ENCODE measurements at places on chromosomes 3 and 15. TPM values are rescaled to one million over a fixed set of nuclear protein-coding genes. Genes with fewer than 3 reads are reported as not detected.

PIAS1 gene
- total RNA-seq, result 62.0 TPM

SAMMSON gene
- not detected for total RNA-seq

FSTL1 gene
- total RNA-seq, result 221 TPM

VEPH1 gene
- 139 TPM for total RNA-seq

ENTPD3 gene
- total RNA-seq, result 3.7 TPM

GOLGA6L7 gene
- total RNA-seq, result not detected

C2CD4A gene
- 0.14 TPM for total RNA-seq

ILDR1 gene
- total RNA-seq, result 6.9 TPM

- no peaks in the 10 kb centered on the region for H3K27me3 ChIP-seq
- H3K4me3 ChIP-seq, result no peak overlapping the region
- H3K4me1 ChIP-seq, result no peaks in the 10 kb centered on the region
- no peaks in the 10 kb centered on the region for H3K36me3 ChIP-seq
- no peak overlapping the region for H3K27ac ChIP-seq
Measured at GRCh38 chr3:57314204-57314603, 21.7 kb upstream of the ASB14 start.

- H3K4me1 ChIP-seq, result no peaks in the 10 kb centered on the region
- DNase-seq, result no peak
- no peak overlapping the region for H3K4me3 ChIP-seq
- H3K27me3 ChIP-seq, result no peaks in the 10 kb centered on the region
- H3K27ac ChIP-seq, result no peak overlapping the region
Measured at GRCh38 chr3:175940881-175941280, 1081.7 kb downstream of the NAALADL2 start.

Measured in upper lobe of right lung (tissue), 1 donor.